ENCODE measurements at places on chromosomes 1 and 21.
A peak's percentile ranks its signal among the peaks of the same experiment; 100 is the strongest.

GRCh38 chr1:210294999-210295745 lies 33.5 kb upstream of the HHAT start:
- DNase-seq, result no peak

DNA sequence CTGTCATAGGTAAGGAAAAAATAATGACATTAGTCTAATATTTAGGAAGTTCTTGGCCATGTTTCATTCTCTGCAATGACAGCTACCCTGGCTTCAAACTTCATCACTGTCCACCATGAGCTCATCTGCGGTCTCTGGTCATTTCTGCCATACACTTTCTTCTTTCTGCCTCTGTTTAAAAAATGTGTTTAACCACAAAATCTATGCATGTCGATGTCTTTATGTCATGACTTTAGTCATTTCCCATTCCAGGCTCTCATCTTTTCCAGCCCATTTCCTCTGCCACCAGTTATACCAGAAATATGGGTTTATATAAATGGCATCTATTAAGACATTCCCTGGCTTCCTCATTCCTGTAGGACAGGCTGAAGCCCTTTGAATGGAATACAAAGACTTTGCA lies 68.5 kb upstream of the DUSP10 start:
- no peak for DNase-seq

DNA sequence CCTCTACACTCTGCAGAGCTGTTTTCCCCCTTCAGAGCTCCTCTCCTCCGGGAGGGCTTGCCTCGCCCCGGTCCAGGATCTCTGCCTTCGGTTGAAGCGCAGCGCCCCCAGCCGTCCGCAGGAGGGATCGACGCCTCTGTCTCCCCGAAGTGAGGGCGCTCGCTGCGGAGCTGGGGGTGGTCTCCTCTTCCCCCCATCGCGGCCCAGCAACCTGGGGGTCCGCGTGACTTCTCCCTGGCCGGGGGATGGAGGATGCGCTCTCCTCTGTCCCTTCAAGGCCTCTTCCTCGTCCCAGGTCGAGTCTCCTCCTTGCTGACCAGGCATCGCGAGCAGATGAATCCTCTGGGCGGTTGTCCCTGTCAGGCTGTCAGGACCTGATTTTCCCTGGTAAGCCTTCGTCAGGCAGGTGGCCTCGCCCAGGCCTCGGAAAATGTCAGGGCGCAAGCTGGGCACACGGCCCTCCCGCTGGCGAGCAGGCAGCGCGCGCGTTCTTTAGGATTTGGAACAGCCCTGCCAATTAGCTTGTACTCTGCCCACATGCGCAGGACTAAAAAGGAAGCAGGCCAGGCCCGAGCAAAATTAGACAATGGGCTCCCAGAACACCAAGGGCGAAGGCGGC lies 90.5 kb downstream of the EDEM3 start:
- peak; percentile 88 for DNase-seq

DNA sequence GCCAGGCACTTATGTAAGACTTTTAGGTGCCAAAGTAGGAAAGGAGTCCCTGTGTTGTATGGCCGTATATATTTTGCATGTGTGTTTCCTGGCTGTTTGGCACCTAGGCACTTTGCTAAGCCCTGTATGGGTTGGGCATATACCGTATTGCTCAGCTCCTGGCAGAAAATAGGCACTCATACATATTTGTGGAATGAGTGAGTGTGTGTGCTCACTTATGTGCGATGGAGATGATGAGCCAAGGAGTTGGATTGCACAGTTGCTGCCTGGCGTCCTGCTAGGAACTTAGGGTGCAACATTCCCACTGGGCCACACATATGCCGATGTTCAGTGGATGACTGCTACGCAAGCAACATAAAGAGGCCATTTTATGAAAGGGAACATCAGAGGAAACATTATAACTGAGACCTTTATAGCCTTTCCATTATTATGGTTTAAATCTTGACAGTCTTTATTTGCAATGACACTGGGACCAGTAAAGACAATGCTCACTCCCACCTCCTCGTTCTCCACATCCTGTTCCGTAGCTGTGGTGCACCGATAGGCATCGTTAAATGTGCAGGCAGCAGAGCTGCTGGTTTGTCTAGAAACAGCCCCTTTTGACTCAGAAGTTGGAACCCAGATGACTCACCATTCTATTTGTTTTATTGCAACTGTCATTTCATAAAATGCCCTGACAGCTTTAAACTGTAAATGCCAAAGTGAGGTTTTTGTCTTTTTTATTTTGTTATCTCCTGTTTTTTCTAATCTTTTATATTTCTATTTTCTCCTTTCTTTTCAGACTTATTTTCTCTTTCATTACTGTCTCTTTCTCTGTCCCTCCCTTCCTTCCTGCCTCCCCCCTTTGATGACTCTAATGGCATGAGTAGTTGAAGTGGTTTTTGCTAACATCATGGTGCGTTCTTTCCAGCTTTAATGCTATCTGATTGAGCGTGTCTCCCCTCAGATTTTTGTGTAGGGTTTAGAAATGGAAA lies 36.1 kb downstream of the PEX14 start:
- DNase-seq, result no peak

DNA sequence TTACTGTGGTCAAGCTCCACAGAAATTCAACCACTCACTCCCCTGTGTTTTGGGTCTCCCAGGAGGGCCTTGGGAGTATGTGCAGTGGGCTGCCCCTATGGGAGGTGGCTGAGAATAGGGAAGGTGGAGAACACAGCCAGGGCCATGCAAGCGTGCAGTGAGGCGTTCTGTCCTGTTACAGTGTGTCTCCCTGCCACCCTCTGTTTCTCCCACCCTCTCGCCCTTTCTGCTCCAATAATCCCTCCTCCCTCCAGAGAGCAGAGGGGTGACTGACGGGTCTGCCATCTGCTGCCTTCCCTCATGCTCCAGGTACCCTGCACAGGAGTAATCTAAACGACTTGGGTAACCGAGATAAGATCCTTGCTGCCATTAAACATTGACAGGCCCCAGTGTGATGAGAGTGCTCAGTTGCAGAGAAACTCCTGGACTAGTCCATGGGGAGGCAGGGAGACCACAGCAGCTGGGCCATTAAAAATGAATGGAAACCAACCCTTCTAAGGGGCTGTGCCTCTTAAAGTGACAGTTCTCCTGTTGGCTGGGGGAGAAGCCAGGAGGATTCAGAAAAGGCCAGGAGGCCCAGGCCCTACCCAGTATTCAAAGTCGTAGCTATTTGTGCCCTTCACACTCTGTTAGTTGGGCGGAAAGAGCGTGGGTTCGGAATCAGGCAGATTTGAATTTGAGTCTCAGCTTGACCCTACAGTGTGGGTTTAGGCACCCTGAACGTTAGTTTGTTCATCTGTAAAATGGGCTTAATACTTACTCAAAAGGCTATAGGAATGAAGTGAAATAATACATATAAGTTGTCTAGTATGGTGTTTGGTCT lies 22.4 kb upstream of the BTG2 start:
- no peak for DNase-seq

GRCh38 chr1:167625040-167625823 lies 4.8 kb upstream of the RCSD1 start:
- DNase-seq, result no peak

DNA sequence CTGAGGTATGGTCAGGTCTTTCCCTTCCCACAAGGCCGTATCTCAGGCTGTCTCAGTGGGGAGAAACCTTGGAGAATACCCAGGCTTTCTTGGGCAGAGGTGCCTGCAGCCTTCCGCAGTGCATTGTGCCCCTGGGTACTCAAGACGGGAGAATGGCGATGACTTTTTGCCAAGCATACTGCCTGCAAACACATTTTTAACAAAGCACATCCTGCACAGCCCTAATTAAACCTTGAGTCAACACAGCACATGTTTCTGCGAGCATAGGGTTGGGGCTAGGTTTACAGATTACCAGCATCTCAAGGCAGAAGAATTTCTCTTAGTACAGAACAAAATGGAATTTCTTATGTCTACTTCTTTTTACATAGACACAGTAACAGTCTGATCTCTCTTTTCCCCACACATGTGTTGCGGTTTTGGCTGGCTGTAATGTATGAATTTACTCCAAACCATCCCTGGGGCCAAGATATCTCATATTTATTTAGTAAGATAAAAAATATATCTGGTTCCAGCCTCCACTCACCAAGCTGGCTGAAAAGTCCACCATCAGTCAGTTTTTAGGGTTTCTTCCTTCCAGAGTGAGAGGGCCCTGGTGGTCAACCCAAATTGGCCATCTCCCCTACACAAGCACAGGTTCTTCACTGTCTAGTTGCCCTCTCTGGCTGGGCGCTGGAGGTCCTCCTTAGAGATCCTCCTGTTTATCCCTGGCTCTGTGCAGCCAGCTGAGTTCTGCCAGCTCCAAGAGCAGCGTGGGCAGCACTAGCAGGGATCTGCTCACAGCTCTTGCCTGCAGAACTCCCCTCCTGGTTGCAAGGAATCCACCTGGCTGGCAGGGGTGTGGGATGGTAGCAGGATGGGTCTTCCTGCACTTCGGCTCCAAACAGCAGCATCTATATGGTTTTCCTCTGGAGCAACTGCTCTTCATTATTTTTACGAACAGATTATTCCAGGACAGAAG lies 2.6 kb downstream of the FAAH start:
- peak; percentile 46 for DNase-seq

DNA sequence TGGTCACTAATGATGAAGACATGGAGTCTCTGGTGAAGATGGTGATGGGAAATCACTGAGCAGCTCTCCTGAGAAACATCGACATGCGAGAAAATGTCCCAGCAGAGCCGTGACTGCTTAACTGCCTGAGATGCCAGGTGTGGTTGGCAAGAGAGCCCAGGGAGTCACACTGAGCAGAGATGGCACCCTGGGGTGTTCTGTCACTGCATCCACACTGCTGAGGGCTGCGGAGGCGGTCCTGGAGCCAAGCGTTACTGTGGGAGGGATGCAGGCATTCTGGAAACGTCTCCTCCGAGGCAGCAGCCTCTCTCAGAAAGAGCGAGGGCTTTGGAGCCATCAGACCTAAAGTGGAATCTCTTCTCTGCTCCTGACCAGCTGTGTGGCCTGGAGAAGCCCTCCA lies 57.2 kb downstream of the EPHB2 start:
- DNase-seq, result no peak

DNA sequence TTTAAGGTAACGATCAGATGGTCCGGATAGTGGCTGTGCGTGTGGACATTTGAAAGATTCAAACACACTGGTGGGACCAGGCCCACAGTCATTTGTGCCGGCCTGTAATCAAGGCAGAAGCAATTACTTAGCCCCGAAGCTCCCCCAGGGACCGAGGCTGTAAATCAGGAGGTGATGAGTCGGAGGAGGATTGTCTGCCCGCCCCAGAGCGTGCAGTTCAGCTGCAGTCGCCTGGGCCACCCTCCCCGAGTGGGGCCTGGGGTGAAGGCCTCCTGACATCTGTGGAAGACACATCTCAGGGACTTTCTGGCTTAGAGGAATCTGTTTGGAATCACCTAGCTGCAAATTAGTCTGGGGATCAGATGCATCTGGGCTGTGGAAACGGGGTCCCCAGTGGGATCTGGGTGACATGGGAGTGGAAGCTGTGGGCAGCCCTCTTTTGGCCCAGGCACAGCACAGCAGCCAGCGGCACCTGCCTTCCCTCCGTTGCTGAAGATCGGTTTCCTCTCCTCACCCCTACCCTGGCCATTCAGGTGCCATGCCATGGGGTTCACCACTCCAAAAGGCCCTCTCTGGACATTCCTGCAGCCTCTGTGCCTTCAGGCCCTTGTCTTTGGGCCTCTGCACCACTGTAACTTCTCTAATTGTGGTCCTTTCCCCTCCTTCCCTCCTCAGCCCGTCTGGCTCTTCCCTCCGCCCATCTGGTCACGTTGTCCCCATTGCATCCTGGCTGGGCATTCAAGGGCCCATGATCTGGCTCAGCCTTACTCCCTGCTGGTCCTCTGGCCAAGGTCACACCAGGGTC lies 25.7 kb downstream of the LHX4 start:
- DNase-seq, result no peak

GRCh38 chr1:207048041-207048440 lies 3.0 kb downstream of the YOD1 start:
- no peak for DNase-seq

DNA sequence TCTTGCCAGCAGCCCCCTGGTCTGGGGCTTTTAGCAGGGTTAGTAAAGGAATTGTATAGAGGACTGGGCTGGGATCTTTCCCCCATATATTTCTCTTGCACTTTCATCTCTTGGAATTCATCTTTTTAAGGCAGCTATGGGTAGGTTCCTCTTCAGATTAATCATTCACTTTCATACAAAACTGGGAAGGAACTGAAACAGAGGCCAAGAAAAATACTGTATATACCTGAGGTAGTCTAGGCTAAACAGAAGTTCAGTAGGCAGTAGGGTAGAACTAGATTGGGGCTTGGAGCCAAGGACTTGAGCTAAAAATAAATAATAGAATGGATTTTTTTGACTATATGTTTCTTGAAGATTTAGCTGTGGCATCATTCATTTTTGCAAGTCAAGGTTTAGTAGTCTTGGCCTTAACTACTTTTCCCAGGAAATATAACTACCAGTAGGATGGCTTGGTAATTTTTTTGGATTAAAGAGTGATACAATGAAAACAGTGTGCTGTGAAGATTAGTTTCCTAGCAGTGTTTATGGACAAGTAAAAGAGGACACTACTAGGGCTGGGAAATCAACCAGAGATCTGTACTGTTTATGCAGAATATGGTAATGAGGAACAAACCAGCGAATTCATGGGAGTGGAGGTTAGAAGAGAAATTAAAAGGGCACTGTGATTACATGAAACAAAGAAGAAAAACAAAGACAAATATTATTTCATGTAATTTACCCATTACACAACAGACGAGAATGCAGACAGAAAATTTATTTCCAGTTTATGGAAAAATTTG lies 50.9 kb upstream of the PTGS2 start:
- DNase-seq, result no peak

- DNase-seq, result no peak
Measured at GRCh38 chr1:108893141-108893530, 16.4 kb downstream of the GPSM2 start.

GRCh38 chr1:228978484-228979324 lies 243.4 kb downstream of the RHOU start:
- no peak for DNase-seq

DNA sequence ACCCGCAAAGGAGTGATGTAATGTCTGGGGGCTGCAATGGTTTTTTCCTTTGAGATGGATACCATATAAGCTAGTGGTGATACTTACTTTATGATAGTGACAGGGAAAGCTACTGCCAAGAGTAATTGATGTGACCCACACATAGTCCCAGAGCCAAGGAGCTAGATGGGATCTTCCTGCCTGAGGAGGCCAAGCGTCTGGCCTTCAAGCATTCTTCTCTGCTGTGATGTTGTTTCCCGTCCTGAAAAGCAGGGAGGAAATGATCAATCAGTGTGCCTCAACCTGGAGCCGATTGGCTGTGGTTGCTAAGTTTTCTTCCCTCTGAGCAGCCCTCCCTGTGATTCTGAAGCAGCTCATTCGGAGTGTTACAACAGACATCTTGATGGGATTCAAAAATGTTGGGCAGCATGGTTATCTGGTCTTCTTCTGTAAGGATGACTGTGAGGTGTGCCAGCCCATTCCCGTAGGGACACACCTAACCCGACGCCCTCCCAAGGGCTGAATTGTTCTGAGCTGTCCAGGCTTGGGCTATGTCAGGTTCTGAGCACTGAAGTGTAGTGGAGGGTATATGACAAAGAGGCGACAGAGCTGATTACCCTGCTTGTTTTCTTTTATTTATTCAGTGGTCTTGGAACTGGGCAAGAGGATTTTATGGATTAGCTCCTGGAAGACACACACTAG lies 56.7 kb downstream of the UCK2 start:
- DNase-seq, result no peak

Measured in anterior cingulate cortex (tissue), 58 donors.